ENCODE measurements at places on chromosomes 3 and 15. TPM values are rescaled to one million over a fixed set of nuclear protein-coding genes. Genes with fewer than 3 reads are reported as not detected.

DNA sequence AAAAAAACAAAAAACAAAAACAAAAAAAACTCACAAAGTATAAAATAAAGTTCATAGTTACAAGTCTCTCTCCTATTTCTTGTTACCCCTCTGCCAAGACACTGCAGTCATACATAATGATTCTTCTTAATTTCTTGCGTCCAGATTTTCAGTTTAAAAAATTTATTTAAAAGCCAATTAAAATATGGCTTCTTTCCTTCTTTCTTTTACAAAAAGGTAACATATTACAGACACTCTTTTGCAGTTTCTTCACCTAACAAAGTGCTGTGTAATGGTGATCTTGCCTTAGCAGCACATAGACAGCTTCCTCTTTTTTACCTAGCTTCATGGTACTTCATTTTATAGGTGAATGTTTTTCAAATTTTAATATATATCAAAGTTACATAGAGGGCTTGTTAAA lies 136.1 kb upstream of the SGO1 start:
- DNase-seq = no peak

GRCh38 chr15:101550124-101550523 lies 60.6 kb upstream of the PCSK6 start:
- no peak for DNase-seq

GRCh38 chr15:55588070-55588814 lies at the start of gene PYGO1:
Gene PYGO1 (minus strand): TSS chr15:55588345. CDS start chr15:55587883, 462 bp downstream.
- peak; percentile 60 for DNase-seq

DNA sequence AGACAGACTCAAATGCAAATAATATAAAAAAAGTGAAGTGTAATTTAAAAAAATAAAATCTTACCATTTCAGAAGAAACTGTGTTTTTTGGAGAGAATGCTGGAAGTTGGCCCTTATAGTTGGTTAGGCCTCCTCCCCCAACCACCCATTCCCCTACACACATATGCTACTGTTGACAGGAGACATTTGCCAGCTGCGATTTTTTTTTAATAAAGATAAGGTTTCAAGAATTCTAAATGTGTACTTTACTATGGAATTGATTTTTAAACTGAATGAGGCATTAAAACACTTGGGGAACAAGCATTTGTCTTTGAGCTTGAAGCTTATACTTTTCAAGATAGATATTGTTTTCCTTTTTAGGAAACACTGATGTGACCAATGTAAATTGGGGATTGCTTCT lies 4.4 kb upstream of the SSR3 start:
- DNase-seq = no peak

ANKRD63 gene
- 8.4 TPM for total RNA-seq

DNA sequence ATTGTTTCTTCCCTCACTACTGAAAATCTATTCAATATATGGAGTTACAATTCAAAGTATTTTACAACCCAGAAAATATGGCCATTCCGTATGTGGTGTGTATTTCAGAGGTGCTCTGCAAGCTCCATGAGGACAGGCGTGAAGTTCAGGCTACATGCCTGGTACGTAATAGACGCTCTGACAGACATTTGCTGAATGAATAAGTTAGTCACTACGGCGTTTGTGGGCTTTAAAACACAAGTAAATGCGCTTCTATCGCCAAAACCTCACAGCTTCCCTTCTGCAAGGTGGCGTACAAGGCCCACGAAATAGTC lies 701 bp upstream of the TIPARP start:
- no peak for DNase-seq

GRCh38 chr15:41671656-41672648 lies 11.7 kb downstream of the MGA start:
- no peak for DNase-seq

SERPINI2 gene
- not detected for total RNA-seq

DNA sequence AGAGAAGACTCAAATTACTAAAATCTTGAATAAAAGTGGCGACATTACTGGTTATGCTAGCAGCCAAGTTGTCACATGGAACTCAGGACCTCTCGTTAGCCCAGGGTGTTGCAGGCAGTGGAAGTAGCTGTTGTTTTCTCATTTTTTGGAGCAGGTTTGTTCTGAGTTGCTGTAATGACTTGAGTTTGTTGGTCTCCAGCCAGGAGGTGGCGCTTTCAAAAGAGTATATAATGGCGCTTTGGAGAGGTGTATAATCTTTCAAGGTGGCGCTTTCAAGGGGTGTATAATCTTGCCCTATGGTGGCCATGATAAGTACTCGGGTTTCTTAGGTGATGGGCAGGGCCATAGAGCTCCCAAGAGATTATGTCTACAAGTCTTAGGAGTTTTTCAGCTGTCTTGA lies 632.7 kb downstream of the NTRK3 start:
- no peak for DNase-seq

DNA sequence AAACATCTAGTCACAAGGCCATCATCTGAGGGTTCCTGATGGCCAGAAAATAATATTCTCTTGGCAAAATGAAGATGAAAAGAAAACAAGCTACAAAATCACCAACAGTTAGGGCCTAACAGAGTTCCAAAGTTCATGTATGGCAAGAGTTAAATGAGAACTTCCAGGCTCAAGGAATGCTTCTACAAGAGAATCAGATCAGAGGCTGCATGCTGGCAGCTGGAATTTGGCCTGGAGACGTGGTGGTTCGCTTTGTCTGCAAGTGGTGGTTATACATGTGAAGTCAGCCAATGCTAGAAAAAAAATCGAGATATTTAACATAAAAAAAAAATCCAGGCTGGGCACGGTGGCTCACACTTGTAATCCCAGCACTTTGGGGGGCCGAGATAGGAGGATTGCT lies 5.6 kb downstream of the SIAH2 start:
- no peak for DNase-seq

GOLGA6L10 gene
- total RNA-seq = 0.47 TPM

- no peak for DNase-seq
Measured at GRCh38 chr3:9107738-9108137, 141.7 kb downstream of the SRGAP3 start.

DNA sequence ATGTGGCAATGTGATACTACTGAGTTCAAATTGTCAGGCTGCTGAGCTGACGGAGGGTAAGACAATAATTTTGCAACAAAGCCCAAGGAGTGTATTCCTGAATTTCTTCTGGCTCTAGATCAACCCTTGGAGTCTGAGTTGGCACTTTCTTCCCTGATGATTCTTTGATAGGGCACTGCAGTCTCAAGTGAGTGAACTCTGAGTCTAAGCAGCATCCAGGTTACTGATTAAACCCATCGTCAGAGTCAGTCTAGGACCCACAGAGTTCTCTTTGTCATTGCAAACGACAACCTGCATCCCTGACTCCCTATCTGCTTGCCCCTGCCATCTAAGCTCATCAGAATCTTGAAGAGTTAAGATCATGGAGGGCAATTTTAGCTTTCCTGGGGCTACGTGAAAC lies 58.6 kb downstream of the MME start:
- no peak for DNase-seq

DNA sequence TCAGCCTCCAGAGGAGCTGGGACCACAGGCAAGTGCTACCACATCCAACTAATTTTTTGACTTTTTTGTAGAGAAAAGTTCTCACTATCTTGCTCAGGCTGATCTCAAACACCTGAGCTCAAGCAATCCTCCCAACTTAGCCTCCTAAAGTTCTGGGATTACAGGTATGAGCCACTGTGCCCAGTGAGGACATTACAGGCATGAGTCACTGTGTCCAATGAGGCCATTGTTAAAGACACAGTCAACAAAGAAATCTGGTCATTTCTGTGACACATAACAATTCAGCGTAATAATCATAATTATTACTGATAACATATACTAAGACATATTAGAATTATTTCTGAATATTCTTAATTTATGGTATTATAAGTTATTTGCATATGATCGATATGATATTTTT lies 463.4 kb upstream of the NDN start:
- no peak for DNase-seq

DNA sequence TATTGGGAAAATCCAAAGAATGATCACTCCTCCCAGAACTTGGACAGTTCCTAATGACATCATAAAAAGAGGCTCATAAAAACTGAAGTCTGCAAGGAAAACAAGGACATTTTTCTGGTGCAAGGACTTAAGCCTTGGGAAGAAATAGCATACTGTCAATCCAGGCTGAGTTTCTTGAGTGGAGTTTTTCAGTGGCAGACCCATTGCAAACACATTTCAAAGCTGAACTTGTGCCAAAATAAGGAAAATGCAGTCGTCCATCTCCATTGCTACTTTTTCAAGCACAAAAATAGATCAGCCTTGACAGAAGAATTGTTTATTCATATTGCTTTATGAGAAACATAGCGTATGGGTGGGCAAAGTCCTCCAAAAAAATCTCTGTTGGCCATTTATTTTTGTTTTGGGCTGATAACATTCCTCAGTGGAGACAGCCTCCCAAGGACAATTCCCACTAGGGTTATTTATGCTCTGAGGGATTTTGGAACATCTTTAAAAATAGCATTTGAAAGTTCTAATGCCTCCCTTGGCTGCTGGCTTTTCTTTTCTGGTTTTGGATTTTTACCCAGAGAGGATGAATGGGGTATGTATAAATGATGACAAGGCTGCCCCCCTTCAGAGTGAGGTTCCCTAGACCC lies 220.0 kb downstream of the CADPS start:
- no peak for DNase-seq

BCL2A1 gene
- total RNA-seq = not detected

GRCh38 chr3:15531346-15531745 lies 9.8 kb upstream of the COLQ start:
- DNase-seq = peak; percentile 94

GRCh38 chr3:126927846-126928245 lies 55.1 kb upstream of the PLXNA1 start:
- DNase-seq = no peak

- DNase-seq = no peak
Measured at GRCh38 chr3:60884005-60884404, 367.2 kb downstream of the FHIT start.

DNA sequence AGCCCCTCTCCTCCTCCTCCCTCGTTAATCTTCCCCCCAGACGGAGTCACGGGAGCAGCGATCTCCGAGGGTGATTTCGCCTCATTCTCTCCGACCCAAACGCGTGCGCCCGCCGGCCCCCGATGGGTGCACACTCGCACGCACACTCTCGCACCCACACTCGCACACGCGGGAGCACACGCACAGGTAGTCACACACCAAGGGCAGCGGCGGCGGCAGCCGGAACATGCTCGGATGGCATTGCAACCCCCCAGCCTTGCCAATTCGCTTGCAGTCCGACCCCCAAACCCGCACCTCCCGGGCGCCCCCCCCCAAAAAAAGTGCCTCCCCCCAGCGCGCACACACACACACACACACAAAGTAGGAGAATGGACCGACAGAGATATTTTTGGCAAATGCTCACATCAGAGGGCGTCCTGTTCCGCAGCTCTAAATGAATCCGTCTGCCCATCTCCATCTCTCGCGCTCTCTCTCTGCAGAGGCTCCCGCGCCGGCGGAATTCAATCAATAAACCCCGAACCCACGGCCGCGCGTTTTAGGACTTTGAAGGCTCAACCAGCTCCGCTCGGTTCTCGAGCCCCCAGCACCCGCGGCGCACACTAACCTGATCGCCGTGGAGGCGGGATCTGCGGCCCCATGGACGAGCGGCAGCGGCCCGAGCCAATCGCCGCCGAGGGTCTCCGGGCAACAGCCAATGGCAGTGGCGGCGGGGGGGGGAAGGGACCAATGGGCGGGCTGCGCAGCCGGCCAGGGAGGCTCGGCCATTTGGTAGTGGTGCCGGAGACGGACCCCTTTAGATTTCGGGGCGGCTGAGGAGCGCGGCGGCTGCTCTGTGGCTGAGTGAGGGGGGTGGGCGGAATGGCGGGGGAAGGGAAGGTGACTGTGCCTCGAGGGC lies at the start of gene ANP32A:
Gene ANP32A, minus strand, starts transcription at position 601 of the 895 bp plus-strand sequence. Its CDS starts 144 bp downstream, at position 457.
- peak; percentile 93 for DNase-seq

DNA sequence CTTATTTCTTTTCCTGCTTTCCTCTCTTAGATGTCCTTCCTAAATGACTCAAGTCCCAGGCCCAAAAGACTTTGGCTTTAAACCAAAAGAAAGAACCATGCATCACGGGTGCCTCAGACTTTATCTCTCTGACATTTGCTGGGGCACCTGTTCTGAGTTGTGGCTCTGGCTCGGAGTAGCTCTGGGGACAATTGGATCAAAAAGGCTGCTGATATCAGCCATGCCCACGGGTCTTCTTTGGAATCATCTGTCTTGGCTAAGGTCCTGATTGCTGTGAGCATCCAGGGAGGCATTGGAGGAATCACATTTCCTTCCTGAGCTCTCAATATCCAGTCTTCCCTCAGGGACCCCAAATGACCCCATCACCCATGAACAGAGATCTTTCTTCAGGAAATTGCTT lies 59.9 kb downstream of the CLSTN2 start:
- DNase-seq = no peak

GRCh38 chr15:83365370-83365938 lies 81.0 kb upstream of the BNC1 start:
- DNase-seq = peak; percentile 2

DNA sequence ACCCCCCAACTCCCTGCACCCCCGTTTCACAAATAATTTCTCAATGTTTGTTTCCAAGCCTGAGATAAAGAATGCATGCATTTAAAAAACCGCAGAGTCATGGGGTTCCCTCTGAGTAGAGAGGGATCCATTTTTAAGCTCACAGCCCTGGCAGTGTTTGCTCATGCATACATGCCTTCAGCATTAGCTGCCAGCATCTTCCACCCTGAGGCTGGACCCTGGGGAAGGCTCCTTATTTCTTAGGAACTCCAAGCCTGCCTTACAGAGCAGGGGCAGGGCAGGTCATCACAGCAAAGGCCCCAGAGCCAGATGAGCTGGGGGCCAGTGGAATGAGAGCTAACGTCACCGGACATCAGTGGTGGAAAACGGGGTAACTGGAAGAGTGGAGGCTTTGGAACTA lies 31.3 kb downstream of the TLE3 start:
- DNase-seq = no peak

DAZL gene
- not detected for total RNA-seq

- DNase-seq = no peak
Measured at GRCh38 chr15:62521396-62521795, 356.3 kb upstream of the C2CD4B start.

AHSG gene
- not detected for total RNA-seq

GRCh38 chr3:101458387-101458786 lies 54.6 kb downstream of the SENP7 start:
- DNase-seq = no peak

- peak; percentile 87 for DNase-seq
Measured at GRCh38 chr3:120645083-120645845, 36.8 kb downstream of the HGD start.

ARL14 gene
- total RNA-seq = not detected

DNA sequence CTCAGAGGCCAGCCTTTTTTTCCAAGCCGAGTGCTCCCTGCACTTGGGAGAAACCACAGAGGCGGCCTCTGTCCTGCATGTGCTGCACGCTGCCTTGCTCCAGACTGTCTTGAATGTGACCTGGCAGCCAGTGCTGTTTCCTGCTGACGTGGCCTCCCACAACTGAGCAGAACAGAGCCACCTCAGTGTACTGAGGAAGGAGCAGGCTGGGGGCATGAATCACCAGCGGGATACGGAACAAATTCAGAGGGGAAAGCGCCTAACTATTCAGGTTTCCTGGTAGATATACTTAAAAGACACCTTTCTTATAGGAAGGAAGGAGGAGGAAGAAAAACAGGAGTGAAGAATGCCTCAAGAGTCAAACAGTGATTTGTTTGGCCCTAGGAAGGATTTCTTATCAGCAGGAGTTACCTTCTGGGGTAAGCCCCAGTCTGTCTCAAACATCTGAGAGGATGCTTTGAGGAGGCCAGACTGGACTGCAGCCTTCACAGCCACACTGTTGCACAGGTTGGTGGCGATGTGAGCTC lies 114.0 kb downstream of the FNDC3B start:
- DNase-seq = peak; percentile 76

GRCh38 chr3:149900322-149900721 lies 70.4 kb downstream of the PFN2 start:
- no peak for DNase-seq
